ENCODE measurements at places on chromosomes 7 and 10.

GRCh38 chr10:121092720-121093095 lies 241.5 kb downstream of the WDR11 start:
- DNase-seq, result no peak

DNA sequence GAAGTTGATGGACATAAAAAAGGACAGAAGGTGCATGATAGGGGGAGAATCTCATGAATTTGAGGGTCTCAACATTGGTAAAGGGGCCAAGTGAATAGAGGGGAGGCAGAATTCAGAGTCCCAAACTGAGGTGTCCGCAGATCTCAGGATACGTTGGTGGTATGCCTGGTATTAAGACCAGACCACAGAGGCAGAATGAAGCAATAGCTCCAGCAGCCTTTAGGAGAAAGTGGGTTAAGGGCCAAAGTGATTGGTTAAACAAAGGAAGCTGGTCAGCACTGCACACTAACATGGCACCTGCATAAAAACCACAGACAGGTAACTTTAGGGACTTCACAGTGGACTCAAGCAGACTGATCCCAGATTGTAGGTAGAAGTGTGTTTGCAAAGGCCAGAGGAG lies 37.5 kb downstream of the MEST start:
- no peak for DNase-seq

DNA sequence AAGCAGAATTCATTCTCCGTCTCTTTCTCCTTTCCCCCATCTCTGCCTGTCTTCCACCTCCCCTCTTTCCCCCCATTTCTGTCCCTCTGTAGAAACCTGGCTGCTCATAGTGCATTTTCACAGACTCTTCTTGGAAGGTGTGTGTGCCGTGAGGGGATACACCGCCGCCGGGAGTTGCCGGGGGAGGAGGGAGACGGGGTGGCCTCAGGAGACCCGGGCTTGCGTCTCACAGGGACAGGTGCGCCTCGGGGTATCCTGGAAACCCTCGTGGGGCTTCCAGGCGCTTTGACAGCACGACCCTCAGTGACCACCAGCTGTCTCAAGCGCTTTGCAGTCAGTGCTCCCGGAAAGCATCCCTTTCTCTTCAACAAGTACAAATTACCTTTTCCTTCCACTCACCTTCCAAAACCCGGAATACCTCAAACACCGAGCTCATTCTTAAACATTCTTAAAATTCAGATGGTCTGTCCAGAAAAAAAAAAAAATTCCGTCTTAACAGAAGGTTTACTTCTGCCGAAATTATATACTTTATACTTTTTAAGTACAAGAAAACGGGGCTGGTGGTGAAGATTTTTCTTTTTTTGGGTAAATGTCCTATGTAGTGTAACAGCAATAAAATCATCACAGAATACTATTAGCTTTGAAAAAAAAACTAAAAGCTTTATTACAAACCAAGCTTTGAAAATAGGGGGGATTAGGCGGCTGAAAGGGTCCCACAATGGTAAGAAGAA lies 8.2 kb downstream of the EMX2 start:
- no peak for DNase-seq

GRCh38 chr7:51067757-51068156 lies 248.9 kb downstream of the COBL start:
- peak; percentile 53 for DNase-seq

DNA sequence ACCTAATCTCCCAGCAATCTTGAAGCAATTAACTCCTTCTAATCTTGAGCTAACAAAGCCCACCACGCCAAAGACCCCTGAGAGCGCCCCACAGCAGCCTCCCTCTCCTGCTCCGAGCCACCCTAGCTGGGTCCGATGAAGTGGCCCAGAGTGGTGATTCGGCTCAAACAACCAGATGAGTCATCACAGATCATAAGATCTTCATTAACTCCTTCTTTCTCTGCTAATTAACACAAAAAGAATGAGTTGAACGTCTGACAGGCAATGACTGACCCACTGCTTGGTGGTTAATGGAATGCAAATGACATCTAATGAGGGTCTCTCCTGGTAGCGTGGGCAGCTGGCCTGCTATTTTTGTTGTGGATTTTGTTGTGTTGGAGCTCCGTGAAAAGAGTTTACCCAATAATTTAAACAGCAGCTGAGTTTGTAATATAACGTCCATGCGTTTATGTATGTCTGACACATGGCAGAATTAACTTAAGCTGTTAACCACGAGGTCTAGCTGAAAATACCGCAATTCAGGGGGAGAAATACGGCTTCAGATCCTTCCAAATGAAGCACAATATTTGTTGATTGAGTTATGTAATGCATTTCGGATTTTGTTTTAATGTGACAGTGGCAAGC lies 161.4 kb downstream of the RAB11FIP2 start:
- no peak for DNase-seq

- peak; percentile 29 for DNase-seq
Observed at GRCh38 chr10:71598621-71599055, 120.9 kb downstream of the C10orf105 start.

DNA sequence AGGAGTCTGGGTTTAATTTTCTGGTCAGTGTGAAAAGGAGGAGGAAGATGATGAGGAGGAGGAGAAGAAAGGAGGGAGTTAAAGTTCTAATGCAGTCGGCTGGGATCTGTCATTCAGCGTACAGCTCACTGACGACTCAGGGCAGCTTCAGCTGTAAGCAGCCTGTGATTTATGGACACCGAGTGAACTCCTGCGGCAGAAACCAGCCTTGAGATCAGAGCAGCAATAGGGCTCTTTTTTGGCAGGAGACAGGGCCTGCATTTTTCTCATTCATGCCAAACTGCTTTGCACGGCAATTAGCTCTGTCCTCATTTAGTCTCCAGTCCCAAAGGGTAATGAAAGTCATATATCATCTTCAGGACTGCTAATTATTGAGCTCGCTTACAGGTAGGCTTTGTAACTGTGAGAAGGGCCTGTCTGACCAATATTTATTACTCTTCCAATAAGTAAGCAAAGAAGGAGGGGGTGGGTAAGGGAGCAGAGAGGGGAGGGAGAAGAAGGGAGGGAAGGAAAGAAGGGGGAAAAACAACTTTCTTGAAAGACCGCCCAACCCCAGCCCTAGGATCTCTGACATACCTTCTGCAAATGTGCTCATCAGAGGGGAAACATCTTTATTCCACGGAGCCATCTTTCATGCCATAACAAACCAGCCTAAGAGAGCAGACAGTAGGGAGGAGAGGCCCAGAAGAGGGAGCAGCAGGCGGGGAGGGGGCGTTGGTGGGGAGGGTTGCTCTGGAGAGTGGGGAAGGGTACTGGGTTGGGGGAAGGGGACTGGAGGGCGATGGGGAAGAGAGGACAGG lies 48.1 kb upstream of the COMTD1 start:
- DNase-seq, result peak; percentile 11

DNA sequence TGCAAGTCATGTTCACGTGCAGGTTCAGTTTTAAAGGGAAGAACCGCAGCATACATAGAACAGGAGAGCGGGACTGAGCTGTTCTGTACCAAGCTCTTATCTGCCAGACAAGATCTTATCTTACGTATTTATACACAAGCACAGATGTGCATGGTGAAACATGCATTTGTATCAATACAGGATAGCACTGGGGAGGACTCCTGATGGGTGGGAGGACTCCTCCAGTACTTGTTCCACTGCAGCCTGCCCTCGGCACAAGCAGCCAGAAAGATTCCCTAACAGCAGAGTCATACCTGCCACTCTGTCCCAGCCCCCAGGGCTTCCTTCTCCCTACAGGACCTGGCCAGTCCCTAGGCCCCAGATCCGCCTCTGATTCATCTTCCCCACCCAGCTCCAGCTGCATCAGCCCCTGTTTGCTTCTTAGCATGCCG lies 13.2 kb upstream of the PRKCQ start:
- no peak for DNase-seq

DNA sequence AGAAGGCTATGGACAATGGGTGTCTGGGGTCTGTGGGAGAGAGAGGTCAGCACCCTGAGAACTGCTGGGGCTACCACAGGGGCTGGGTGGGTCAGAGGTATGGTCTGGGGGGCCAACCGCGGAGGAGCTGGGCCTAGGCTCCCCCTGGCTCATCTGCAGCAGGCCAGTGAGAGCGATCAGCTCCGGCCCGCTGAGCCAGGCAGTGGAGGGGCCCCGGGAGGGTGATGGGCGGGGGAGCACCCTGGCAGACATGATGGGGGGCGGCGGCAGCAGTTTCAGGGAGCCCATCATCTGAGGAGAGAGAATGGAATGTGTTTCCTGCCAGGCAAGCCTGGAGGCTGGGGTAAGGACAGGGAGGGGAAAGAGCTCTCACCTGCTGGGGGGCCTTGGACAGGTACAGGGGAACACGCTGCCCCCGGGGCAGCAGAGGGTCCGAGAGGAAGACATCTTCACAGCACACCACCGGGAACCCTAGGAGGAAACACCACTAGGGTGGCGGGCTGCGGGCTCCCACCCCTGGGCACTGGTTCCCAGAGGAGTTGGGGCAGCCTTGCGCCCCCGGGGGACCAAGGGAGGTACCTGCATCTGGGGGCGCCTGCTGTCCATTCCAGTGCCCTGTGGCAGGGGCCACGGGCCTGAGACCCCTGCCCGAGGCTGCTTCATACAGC lies 1.3 kb downstream of the SAP25 start:
- no peak for DNase-seq

DNA sequence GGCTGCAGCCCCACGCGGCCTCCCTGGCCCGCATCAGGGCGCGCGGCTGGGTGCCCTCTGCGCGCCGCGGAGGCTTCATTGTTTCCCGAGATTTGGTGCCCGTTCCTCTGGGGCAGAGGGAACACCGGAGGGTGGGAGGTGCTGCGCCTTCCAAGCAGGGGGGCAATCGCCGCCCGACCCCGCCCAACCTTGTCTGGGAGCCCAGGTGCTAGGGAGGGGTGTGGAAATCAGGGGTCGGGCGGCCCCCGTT lies 1.0 kb upstream of the NRP1 start:
- no peak for DNase-seq

GRCh38 chr7:30474893-30475292 lies 3.7 kb downstream of the NOD1 start:
- no peak for DNase-seq

GRCh38 chr10:80259405-80259871 lies 30.0 kb downstream of the MAT1A start:
- no peak for DNase-seq

DNA sequence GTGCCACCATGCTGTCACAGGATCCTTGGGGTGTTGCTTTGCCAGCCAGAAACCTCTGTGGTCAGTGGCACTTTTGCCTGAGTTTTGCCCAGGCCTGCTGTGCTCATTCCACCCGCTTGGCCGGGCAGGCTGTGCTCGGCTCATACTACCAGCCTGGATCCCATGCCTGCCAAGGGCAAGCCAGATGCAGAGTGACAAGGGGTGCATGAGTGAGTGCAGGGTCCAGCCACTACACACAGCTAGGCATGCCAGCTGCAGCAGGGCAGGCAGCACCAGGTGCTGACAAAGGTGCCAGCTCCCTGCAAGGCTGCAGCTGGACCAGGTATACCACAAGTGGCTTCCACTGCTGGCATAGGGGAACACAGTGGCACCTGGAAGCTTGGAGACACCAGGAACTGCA lies 28.6 kb downstream of the C10orf67 start:
- no peak for DNase-seq

DNA sequence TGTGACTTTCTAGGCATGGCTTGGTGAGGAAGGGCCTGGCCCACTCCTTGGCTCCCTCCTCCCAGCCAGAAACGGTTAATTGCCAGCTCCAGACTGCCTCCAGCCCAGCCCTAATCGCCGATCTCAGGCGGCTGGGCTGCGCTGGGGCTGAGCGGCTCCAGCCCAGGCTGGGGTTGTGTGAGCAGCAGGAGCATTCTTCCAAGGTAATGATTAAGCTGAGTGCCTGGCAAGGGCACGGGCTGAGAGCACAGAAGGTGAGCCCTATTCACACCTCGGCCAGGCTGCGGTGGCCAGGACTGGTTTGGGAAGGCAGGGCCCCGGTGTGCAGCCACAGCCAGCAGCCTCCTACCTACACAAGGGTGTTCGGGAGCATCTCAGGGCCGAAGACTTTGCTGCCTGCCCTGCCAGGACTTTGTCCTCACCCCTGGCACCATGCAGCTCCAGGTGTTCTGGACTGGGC lies at the start of gene TMEM72:
TMEM72 (plus strand) TSS at position 257 of the 460 bp plus-strand sequence; CDS start at position 433, 176 bp downstream.
- DNase-seq, result no peak

GRCh38 chr7:151827620-151828019 lies 49.3 kb downstream of the PRKAG2 start:
- DNase-seq, result no peak

DNA sequence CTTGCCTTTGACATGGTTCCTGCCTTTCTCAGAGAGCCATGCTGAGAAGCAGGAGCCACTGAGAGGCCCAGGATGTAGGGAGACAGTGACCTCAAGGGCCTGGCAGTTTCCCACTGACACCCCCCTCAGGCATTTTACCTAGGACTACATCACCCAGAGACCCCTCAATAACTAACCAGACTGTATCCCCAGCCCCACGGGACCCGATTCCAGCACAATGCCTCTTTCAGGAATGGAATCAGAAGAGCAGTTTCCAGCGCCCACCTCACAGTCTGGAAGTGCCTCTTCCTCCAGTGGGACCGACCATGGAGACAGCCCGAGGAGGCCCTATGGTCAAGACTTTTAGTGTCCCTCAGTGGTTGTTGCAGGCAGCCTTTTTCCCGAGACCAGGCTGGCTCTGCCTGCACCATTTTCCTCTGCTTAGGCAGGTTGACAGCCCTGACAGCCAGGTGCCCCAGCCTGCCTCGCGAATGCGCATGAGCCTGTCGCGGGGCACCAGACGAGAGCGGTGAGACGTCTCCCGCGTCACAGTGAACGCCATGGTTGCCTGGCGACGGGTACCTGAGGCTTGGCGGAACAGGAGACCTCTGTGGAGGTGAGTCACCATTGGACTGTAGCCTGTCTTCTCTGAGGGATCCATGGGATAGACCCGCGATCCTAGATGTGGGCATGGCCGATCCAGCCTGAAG lies 28.4 kb upstream of the ZNF273 start:
- DNase-seq, result no peak

- DNase-seq, result no peak
Observed at GRCh38 chr7:95440394-95441038, 5.7 kb upstream of the PON2 start.

DNA sequence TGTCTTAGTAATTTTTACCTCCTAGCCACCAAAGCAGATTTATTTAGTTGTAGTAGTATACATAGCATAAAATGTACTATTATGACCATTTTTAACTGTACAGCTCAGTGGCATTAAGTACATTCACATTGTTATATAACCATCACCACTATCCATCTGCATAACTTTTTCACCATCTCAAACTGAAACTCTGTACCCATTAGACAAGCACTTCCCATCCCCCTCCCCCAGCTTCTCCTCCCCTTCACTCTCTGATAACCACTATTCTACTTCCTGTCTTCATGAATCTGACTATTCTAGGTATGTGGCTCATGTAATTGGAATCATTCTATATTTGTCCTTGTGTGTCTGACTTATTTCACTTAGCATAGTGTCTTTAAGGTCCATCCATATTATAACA lies 71.9 kb downstream of the MRPL32 start:
- no peak for DNase-seq
